ENCODE measurements at places on chromosomes 5 and 9. TPM values are rescaled to one million over a fixed set of nuclear protein-coding genes. Genes with fewer than 3 reads are reported as not detected.

The C1QTNF3 gene
- total RNA-seq: 0.28 TPM

DNA sequence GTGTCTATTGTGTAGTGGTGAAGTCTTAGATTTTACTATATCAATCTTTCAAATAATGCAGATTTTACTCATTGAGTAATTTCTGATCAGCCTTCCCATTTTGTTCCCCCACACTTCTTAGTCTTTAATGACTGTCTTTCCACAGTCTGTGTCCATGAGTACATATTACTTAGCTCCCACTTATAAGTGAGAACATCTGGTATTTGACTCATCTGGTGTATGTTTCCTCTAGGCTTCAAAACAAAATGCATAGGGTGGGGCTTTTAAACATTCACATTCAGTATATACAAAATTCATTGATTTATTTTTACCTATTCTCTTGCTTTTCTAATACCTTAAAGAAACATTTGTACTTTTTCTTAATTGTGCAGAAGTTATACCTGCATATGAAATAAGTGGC lies 513.0 kb downstream of the MTRR start:
- no peak overlapping the region for H3K4me3 ChIP-seq
- no peak overlapping the region for H3K27ac ChIP-seq
- H3K4me1 ChIP-seq: no peaks in the 10 kb centered on the region

The MAMDC2 gene
- 5.6 TPM for total RNA-seq

GRCh38 chr5:16137177-16137576 lies 42.4 kb downstream of the MARCHF11 start:
- H3K27me3 ChIP-seq: no peaks in the 10 kb centered on the region
- H3K4me3 ChIP-seq: no peak overlapping the region
- H3K36me3 ChIP-seq: no peaks in the 10 kb centered on the region
- H3K4me1 ChIP-seq: no peaks in the 10 kb centered on the region

DNA sequence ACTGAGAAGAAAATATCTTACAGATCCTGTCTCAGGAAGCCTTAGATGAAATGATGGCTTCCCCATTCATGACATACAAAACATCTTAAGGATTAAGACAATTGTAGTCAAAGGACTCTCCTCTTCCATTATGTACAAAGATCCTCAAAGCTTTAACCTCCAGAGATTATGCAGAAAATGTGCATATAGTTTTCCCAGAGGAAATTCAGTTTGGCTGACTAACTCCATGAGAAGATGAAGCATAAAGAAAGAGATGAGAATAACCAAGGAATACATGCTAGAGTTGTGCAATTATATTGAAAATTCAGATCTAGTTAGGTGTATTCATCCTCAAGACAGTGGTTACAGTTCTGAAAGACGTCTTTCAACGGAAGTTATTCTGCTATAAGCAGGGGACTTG lies 18.6 kb upstream of the NDUFS4 start:
- no peak overlapping the region for H3K4me3 ChIP-seq
- no peaks in the 10 kb centered on the region for H3K27me3 ChIP-seq

DNA sequence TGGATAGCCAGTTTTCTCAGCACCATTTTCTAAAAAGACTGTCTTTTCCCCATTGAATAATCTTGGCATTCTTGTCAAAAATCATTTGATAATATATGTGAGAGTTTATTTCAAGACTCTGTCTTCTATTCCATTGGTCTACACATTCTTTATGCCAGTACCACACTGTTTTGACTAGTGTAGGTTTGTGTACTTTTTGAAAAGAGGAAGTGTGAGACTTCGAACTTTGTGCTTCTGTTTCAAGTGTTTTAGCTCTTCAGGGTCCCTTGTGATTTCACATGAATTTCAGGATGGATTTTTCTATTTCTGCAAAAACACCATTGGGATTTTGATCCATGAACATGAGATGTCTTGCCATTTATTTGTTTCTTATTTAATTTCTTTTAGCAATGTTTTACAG lies 78.5 kb upstream of the ALDH1A1 start:
- no peaks in the 10 kb centered on the region for H3K36me3 ChIP-seq
- no peak overlapping the region for H3K4me3 ChIP-seq
- no peak overlapping the region for H3K27ac ChIP-seq
- DNase-seq: no peak
- H3K27me3 ChIP-seq: peaks cover 2% of the 10 kb centered on the region

DNA sequence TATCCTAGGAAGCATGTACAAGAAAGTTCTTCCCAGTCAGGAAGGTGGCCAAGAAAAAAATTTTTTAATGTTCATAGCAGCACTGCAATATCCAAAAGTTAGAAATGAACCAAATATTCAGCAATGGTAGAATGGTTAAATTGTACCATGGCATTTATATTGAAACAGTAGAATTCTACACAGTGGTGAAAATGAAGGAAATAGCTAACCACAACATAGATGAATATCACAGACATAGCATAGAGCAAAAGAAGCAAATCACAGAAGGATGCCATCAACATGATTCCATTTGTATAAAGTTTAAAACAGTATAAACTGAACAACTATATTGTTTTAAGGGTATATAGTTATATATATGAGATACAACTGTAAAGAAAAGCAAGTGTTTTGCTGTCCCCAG lies 10.7 kb upstream of the ANKDD1B start:
- H3K27me3 ChIP-seq: no peaks in the 10 kb centered on the region
- H3K4me3 ChIP-seq: no peak overlapping the region
- H3K27ac ChIP-seq: no peak overlapping the region
- H3K4me1 ChIP-seq: peaks cover 13% of the 10 kb centered on the region
- DNase-seq: no peak

DNA sequence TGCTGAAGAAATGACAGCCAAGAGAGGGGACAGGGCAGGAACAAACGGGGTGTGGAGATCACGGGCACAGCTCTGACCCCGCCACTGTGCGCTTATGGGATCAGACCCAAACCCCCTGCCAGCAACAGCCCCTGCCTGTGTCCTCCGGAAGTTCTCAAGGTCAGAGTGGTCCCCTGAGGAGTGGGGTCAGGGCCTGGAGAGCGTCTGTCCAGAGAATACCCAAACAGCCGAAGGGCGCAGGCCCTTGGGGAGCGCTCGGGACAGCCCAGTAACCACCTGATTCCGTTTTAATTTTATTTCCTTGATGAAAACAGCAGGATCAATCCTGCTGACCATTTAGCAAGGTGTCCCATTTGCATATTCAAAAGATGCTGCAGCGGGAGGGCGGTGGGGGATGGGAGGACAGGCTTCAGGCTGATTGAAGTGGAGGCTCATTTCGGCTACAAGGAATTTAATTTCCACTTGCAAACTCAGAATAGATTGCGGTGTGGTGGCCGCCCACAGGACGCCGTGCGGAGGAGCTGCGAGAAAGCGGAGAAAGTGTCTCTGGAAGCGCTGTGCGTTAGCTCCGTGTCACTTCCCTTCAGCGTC lies 32.6 kb upstream of the TMEM250 start:
- H3K36me3 ChIP-seq: no peaks in the 10 kb centered on the region
- no peaks in the 10 kb centered on the region for H3K4me1 ChIP-seq
- H3K4me3 ChIP-seq: no peak overlapping the region
- peaks cover 44% of the 10 kb centered on the region for H3K27me3 ChIP-seq

The KCNV2 gene
- not detected for total RNA-seq

GRCh38 chr9:129240581-129241211 lies 62.6 kb upstream of the IER5L start:
- H3K36me3 ChIP-seq: no peaks in the 10 kb centered on the region
- no peaks in the 10 kb centered on the region for H3K27me3 ChIP-seq
- no peak overlapping the region for H3K4me3 ChIP-seq
- no peak overlapping the region for H3K27ac ChIP-seq

DNA sequence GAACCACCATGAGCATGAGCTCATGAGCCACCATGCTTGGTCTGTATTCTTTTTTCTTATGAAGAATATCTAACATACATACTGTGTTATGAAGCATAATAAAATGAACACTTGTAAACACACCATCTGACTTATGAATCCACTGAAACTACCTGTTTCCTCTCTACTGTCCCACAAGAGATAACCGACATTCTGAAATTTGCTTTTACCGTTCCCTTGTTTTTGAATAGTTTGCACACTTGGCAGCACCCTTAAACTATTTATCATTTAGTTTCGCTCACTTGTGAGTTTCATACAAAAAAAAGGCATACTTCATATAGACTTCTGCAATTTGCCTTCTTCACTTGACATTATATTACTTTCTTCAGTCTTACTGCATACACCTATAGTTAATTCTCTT lies 8.9 kb downstream of the LARS1 start:
- no peak overlapping the region for H3K27ac ChIP-seq
- no peak overlapping the region for H3K4me3 ChIP-seq
- H3K36me3 ChIP-seq: peaks cover 30% of the 10 kb centered on the region
- H3K27me3 ChIP-seq: no peaks in the 10 kb centered on the region

All from IMR-90 (cell line).